Uterus (tissue), 4 donors: ENCODE measurements at places on chromosomes 13 and 19.

- no peak for DNase-seq
These were observed 12.3 kb downstream of the CIB3 start for GRCh38 chr19:16160943-16161560.

DNA sequence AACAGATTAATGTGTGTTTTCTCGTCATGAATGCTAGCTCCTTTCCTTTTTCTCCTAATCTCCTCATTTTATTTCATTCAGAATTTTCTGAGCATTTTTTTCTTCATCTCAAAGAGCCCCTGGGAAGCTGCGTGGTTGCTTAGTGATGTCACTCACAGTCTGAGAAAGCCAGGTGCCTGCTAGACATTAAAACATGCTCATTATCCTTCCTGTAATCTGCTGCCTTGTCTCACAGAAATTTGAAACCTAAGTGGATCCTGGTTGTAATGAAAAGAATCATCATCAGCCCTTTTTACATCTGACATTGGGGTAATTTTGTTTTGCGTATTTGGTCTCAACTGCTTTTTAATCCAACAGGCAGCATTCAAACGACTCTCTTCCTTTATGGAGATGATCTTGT is 108.2 kb upstream of the RNF113B start:
- DNase-seq = no peak

DNA sequence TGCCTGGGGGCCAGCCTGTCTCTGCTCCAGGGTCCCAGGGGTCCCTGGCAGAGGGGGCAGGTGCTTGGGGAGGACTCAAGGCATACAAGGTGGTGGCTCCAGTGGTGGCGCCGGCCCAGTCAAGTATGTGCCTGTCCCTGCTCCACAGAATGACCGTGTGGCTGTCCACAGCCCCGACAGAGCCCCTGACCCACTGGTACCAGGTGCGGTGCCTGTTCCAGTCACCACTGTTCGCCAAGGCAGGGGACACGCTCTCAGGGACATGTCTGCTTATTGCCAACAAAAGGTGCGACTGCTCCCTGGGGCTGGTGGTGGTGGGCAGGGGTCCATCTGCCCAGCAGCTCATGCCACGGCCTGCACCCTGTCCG is 8.2 kb downstream of the YIPF2 start:
- DNase-seq = no peak

DNA sequence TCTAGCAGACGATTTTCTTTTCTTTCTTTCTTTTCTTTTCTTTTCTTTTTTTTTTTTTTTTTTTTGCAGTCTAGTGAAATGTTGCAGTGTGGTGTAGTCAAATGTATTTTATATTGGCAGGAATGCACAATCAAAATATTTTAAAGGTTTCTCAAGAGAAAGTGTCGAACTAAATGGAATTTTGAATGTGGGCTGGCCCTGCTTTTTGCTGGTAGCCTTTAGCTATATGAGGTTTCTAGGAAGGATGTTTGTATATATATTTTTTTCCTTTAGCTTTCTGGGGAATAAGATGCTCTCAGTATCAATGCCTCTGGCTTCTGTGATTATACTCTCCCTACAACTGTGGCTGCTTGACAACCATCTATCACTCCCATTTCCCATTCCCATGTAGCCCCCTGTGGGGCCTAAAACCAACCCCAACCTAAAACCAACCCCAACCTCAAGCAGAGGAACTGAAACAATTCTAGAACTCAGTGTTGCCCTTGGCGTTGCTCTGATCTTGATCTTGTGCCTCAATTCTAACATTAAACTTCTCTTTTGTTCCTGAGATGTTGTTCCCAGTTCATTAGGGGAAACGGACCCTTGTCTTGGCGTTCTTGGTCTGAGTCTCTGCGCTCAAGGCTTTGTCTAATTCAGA is 27.1 kb downstream of the CYSLTR2 start:
- DNase-seq = no peak

DNA sequence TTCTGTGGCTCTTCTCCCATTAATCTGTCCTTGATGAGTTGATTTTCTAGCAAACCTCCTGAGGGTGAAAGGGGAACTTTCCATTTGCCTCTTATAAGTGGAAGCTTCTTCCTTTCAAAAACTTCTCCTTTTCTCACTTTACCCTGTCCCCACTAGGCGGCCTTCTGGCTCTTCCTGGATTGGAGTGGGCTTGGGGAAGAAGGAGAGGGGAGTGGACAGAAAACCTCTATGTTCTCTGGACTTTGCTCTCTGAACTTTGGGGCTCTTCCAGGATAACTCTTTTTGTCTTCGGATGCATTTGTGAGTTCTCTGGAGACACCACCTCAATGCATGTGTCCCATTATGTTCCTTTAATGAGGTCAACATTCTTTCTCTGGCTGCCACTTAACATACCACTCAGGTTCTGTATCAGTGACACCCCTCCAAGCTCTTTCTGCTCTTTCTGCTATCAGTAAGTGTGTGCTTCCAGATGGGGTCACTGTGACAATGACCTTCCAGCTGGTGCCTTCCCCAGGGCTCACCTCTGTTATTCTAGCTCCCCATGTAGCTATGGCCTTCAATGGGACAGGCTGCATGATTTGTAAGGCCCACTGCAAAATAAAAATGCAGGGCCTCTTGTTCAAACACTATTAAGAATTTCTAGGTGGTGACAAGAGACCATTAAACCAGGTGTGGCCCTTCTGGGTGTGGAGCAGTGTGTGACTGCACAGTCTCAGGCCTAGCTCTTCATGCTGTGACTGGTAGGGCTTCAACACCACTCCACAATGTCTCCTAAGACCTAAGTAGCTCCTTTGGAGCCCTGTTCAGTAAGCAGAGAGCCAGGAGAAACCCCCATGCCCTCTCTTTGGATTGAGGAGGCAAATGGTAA is 389.2 kb downstream of the EFNB2 start:
- no peak for DNase-seq

DNA sequence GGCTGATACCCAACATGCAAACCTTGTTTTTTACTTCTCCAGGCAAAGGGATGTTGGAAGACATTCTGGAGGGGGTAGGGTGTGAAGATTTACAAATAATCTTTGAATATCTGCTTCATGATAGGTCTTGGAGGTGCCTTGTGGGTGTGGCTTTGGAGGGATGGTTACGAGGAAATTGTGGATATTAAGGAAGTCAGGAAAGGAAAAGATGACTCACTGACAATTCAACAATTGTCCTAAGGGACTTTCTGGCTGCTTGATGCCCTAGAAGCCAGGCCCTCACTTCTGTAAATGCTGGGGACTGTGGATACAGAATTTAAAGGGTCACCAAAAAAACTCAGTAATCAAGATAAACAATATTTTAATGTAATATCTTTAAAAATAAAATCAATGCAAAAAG is 37.4 kb upstream of the ZNF527 start:
- DNase-seq = no peak

DNA sequence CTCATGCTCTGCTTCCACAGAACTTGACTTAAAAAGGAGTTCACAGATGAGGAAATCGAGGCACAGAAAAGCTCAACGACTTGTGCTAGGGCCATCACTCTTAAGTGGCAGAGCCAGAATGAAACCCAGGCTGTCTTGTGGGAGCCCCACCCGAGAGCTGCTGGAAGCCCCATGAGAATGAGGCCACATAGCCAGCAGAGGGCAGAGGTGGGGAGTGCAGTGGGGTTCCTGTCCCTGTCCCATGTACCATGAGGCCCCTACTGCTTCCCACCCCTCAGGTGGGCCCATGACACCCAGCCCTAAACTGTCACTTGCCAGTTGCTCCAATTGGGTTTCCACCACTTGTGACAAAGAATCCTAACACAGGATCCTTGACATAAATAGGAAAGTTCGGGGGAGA is 175.9 kb downstream of the IRS2 start:
- DNase-seq = no peak

DNA sequence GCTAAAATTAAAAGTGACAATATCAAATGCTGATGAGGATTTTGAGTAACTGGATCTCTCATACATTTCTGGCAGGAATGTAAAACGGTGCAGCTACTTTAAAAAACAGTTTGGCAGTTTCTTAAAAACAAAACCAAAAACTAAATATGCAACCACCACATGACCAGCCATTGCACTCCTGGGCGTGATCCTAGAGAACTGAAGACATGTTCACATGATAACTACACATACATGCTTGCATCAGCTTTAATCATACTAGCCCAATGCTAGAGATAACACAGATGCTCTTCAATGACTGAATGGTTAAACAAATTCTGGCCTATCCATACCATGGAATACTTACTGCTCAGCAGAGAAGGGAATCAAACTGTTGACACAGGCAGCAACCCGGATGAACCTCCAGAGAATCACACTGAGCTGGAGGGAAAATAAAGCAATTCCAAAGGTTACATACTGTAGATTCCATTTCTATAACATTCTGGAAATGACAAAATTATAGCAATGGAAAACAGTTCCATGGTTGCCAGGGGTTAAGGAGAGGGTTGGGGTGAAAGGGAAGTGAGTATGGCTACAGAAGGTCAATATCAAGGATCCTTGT is 25.5 kb upstream of the NAXD start:
- no peak for DNase-seq

GRCh38 chr13:79382545-79383275 is 23.3 kb downstream of the RBM26 start:
- DNase-seq = no peak

DNA sequence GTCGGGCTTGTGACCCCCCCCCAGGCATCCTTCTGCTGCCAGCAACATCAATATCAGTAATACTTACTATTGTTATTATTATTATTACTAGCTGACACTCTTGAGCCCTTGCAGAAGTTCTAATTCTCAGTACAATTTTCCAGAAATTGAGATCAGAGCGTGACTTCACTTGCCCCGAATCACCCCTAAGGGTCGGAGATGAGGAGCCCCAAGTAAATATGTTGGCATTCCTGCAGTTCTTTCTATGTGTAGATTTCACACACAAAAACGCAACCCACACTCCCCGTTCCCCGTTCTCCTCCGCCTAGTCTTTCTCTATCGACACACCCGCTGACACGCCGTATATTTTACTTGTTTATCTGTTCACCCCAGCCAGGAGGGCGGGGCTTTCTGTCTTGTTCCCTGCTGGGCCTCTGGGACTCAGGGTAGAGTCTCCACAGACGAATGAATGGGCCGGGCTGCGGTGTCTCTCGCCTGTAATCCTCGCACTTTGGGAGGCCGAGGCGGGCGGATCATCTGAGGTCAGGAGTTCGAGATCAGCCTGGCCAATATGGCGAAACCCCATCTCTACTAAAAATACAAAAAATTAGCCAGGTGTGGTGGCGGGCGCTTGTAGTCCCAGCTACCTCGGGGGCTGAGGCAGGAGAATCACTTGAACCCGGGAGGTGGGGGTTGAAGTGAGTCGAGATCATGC is 14.7 kb downstream of the TLE5 start:
- DNase-seq = peak; percentile 91

GRCh38 chr13:32903720-32904119 is 112.5 kb upstream of the KL start:
- no peak for DNase-seq

DNA sequence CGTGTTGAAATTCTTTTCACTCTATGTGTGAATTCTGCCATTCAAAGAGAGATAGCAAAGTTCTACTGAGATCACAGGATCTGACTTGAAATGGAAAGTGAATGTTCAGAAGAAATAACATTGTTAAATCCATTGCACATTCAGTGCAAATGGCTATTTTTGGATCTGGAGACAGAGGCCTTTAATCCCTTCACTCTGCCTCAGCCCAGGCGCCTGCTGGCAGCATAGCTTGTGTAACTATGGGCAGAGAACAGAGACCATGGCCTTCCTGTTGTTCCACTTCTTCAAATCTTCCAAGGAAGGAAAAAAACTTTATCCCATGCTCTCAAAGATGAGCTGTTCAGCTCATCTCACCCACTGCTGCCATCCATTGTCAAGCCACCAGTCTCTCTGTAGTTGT is 265.4 kb downstream of the LMO7 start:
- DNase-seq = no peak

DNA sequence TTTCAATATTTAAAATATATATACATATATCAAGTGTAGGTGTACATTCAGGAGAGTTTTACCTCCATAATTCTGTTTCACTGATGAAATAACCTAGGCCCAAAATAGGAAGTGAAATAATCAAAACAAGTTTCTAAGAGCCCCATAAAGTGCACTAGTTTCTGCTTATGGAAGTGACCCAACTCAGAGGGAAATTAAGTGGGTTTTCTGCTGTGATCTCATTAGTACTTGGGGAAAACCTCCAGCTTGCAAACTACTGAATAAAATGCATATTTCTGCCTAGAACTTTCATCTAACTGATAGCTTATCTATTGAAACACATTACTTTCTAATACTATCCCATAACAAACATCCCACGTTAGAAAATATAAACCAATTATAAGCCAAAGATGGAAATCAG is 45.4 kb upstream of the MIR17HG start:
- DNase-seq = no peak

DNA sequence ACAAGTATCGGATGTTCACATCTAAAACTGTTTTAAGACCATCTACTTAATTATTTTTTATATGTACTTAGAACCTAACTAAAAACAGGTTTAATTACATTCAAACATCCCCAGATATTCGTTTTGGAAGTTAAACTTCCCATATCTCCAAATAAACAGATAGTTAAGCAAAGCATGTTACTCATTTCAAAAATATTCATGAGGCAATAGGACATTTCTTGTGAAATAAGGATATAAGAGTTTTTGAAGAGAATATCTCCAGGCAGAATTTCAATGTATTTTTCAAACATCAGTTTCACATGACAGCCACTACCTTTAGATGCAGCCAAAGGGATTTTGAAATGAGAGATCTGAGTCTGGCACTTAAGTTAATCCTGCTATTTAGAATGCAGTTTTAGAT is 697.5 kb downstream of the SLITRK1 start:
- no peak for DNase-seq

DNA sequence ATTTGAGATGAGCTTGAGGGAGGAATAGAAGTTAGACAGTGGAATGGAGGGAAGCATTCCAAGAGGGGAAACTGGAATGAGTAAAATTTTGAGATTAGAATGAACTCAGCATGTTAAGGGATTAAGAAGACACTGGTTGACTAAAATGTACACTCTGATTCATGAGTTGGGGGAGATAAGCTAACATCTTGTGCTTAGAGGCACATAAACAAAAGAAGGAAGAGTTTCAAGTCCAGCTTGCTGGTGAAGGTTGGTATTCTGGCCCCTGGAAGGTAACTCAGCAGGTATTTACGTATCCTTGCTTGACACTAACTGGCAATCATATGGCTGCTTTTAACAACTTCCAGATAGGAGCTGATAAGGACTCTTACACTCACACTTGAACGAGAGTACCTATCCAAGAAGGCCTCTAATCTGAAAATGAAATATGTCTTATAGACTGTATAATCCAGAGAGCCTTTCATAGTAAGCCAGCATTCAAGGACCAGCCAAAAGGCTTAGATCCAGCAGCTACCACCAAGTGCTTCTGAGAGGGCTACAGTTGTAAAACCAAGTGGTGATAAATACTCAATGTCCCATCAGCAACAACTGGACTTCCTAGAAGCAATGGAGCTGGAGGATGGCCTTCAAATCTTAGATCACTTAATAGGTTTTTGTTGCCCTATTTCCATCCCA is 149.7 kb upstream of the SERP2 start:
- no peak for DNase-seq

- DNase-seq = no peak
These were observed 105.6 kb upstream of the SERP2 start for GRCh38 chr13:44267980-44268379.

DNA sequence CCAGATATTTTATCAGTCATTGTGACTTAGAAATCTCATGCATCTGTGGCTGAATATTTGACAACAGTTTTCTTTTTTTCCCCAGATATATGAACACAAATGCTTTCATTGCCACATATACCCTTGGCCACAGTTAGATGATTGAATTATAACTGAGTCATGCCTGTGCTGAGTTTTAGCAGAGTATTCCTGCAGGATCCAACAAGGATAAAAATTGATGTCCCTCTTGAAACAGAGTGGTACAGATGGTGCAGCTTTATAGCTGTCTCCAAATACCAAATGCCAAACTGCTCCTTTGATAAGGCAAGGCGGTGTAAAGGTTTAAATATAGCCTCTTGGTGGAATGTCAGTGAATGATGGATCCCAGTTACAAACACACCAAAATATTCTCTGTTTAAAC is 428.5 kb downstream of the GPC6 start:
- no peak for DNase-seq
